Right ventricle myocardium inferior (tissue), 1 donor: ENCODE measurements at places on chromosomes 12 and 14.

DNA sequence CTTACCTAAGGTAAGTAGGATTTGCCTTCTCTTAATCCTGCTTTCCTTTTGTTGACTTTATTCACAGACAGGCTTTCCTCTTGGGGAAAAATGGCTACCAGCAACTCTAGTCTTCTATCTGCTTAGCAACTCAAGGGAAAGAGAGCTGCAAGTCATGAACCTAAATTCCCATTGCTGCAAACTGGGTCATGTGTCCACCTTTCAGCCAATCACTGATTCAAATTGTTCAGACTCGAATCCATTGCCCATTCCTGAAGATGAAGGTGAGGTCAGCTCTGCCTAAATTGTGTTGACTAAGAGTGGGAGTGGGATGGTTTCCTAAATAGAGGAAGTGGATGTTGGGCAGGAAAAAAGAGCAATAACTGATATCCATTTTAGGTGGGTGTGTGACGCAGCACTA, 7.7 kb downstream of the FBXW8 start:
- DNase-seq: no peak

GRCh38 chr12:13606290-13606689, 375.1 kb downstream of the GRIN2B start:
- DNase-seq: no peak

- no peak for DNase-seq
These were observed 28.1 kb upstream of the PPM1A start for GRCh38 chr14:60220917-60221316.

GRCh38 chr12:67881565-67881964, 107.7 kb upstream of the IFNG-AS1 start:
- no peak for DNase-seq

- DNase-seq: no peak
These were observed 33.0 kb downstream of the BHLHE41 start for GRCh38 chr12:26091822-26092221.

DNA sequence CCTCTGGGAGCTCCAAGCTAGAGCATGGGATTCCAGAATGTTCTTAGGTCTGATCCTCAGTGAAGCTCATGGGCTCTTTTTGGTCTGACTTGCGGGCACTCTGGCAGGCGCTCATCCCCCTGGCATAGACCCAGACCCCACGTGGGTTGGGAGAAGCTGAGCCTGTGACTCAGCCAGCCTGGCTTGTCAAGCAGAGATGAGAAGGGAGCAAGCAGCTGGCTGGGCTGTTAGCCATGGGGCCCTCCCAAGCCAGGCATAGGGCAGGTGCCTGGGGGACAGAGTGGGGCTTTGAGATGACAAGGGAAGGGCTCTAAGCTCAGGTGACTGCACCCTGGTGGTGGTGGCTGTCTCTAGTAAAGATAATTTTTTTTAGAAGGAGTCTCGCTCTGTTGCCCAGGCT, 80.3 kb upstream of the NOS1 start:
- DNase-seq: no peak

DNA sequence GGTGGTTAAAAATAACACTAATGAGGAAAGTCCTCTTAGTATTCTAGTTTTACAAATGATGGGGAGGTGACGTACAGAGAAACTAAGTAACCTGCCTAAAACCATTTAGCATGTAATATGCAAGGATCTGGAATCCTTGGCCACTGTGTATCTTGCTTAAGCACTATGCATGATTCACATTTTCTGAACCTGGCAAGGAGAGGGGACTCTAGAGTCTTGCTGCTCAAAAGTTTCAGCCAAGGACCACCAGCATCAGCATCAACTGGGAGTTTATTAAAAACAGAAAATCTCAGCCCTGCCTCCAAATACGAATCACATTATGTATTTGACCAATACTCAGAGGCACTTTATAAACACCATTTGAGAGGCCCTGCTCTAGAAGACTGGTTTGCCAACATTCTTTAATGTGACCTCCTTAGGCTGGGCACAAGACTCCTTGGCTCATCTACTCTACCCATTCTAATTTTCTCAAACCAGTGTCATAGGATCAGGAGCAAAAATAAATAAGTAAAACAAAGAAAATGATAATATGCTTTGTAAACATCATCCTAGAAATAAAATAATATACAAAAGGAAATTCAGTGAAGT, 52.9 kb downstream of the ABCC9 start:
- no peak for DNase-seq

- no peak for DNase-seq
These were observed 3.4 kb downstream of the PTHLH start for GRCh38 chr12:27968972-27969623.

DNA sequence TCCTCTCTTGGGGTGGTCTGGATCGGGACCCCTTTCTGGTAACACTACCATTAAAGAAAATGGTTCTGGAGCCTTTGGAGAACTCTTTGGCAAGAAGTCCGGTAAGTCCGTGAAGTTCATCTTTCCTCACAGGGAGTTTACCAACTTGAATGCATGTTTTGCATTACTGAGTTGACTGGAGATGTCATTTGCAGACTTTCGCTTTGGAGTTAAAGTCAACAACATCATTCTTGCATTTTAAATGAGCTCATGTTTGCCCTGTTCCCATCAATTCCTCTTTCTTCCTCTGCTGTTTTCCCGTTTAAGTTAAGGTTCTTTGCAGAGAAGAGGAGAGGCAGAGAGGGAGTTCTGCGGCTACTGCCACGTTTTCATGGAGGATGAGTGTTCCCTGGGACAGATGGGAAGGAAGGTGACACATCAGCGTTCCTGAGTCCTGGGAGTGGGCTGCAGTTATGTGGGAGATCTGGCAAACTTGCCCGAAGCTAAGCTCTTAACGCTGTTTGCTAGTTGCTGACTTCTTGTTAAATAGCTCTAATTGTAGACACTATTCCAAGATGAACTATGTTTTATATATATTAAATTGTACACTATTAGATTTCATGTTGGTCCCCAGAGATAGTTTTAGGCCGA, 18.8 kb upstream of the PRICKLE1 start:
- no peak for DNase-seq

GRCh38 chr14:89936654-89937185, 17.8 kb downstream of the EFCAB11 start:
- DNase-seq: no peak

- DNase-seq: no peak
These were observed 48.2 kb downstream of the ATF7 start for GRCh38 chr12:53577941-53578352.

GRCh38 chr14:29734732-29735131, 192.9 kb downstream of the PRKD1 start:
- no peak for DNase-seq

DNA sequence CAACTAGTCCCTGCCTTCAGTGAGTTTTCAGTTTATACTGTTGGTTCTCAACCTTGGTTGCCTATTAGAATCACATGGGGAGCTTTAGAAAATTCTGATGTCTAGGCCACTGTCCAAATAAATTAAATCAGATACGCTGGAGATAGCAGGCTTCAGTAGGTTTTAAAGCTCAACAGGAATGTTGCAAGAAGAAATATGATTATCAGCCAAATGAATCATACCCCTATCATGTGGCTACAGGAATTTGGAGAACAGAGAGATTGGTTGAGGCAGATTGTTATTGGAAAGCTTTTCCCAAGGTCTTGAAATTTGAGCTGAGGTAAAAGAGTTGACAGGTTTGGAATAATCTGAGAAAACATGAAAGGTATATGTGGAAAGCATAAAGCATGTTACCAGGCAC, 125.3 kb downstream of the WIF1 start:
- no peak for DNase-seq

DNA sequence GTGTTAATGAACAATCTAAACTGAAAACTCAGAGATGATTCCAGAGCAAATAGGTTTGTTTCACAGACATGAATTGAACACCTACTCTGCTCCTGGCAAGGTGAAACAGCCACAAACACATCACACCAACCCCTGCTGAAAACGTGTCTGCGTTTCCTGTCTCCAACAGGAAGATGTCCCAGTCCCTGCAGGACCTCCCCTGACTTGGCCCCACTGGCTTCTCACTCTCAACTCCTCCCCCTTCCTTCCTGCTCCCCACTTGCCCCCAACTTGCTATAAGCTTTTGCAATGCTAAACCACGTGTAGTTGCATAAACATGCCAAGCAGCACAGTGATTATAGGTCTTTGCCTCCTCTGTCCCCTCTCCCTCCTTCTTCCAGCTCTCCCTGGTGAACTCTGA, 567.6 kb downstream of the BCL11B start:
- DNase-seq: no peak

DNA sequence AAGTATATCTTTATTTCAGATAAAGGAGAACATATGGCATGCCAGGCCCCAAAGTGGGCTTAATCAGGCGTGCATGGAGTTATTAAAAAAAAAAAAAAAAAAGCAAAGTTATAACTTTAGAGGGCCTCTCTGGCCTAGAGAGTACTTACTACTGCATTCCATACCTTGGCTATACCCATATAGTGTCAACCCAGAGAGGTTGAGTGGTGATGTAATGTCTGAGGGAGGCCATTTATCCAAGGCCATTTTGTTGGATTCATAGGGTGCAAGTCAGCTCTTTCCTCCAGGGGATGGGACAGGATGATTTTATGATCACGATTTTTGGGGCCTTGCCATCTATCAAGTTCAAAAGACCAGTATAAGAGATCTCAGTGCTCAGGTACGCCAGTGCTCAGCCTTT, 66.4 kb downstream of the DCAF5 start:
- DNase-seq: no peak

GRCh38 chr14:97841762-97842161, 1044.6 kb downstream of the VRK1 start:
- no peak for DNase-seq

GRCh38 chr14:23362200-23362599, 2.8 kb downstream of the EFS start:
- DNase-seq: no peak
